ENCODE measurements at places on chromosomes 16 and 17.

- no peak for DNase-seq
Observed at GRCh38 chr17:81927152-81927652, 333 bp downstream of the MAFG start.

DNA sequence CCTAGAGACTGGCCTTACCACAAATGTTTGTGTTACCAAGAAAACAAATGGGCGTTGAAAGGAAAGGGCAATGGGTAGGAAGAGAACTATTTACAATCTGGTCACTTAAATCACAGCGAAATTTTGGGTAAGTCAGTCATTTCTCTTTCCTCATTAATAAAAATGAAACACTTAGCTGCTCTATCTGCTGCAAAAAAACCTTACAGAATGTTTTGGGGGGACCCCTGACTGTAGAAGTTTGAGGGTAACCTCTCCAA, 742 bp upstream of the NUTF2 start:
- no peak for DNase-seq

DNA sequence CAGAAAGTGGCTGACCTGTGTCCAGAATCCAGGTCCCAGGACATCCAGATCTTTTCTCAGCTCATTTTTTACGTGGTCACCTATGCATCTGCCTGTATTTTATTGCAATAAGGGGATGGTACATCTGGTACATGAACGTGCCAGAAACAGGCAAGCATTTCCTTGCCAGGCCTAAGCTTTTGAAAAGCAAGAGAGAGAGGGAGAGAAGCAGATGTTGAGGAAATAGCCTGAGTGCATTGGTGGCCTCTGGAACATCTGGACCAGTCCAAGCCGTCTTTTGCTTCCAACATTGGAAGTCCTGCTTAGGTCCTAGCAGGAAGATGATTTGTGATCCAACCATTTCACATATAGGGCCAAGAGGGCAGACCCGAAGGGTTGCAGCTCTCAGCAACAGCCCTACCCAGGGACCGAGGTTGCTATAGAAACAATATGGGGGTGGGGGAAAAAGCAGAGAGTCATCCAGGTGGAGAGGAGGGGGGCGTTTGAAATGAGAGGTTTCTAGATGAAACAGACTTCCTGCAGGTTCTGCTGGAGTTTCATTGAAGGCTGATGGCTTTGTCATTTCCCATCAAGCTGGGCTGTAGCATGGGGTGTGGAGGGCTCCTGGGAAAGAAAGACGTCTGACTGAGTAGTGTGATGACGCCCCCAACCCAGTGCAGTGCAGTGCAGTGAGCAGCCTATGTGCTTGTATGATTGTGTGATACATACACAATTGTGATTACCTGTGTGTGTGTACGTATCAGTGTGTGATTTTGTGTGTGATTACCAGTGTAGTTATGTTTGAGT, 61.6 kb downstream of the SHISA6 start:
- DNase-seq = no peak

DNA sequence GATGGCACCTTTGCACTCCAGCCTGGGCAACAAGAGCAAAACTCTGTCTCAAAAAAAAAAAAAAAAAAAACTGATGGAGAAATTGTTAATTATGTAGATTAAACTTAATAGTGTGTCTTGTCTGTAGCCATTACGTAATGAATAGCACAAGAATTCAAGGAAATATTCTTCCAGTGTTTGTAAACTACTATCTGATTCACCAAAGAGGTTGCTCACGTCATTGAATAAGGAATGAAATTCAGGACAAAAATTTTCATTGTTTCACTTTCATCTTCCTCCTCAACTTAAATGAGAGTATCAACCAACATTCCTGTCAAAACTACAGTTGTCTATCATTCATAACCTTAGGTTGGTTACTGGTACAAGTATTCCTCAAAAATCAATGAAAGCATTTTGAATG, 30.7 kb upstream of the MYO18A start:
- no peak for DNase-seq

GRCh38 chr17:75348386-75349012, 57.0 kb downstream of the GRB2 start:
- DNase-seq = no peak

- DNase-seq = no peak
Observed at GRCh38 chr16:81585785-81586184, 141.2 kb downstream of the CMIP start.

DNA sequence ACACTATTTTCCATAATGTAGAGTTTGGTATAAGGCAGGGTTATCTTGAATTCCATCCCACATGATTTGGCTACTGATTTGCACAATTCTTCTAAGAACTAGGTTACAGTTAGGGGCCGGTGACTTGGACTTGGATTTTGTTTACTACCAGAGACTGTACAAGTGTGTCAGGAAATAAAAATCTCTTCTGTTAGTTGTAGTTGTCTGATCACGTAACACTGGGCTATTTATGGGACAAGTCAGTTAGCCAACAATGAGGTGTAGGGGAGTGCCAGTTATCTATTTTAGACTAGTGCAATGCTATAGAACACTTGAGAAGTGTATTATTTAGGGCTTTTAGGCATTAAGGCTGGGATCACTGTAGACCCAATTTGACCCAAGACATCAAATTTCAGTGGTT, 39.7 kb upstream of the GHDC start:
- no peak for DNase-seq

DNA sequence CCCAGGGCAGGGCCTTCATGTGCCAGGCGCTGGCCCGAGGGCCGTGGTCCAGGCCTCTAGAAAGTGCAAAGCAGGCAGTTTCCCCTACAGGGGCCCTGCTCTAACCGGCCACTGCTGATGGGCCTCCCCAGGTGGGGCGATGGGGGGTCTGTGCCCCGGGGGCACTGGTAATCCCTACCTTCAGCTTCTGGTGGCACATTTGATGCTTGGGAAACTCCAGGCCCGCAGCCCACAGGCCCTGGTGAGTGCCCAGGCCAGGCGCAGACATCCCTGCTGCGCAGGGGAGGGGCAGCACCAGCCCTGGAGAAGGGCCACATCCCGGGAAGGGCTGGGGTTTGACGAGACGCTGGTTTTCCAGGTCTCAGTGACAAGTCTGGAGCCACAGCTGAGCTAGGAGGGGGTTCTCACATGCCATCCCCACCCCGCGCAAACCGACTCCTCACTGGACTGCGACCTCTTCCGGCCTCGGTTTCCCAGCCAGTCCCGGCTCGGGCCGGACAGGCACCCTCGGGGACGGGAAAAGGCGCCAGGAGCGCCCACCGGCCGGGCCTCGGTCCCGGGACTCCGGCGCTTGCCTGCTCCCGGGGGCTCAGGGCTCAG, 1.6 kb downstream of the DOC2B start:
- no peak for DNase-seq

DNA sequence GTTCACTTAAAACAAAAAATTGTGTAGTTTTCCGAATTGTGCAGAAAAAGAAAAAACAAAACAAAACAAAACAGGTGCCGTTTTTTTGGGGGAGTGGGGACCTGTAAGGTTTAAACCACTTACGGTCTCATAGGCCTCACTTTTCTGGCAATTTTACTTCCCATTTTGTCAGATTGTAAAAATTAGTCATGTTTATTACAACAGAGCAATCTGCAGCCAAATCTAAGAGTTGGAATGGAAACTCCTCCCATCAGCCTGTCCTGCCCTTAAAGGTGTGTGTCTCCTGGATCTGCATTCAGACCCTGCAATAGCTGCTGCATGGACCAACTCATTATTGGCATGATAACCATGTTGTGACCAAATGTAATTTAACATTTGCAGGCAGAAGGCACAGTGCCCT, 8.2 kb upstream of the SALL1 start:
- no peak for DNase-seq

- DNase-seq = peak; percentile 56
Observed at GRCh38 chr17:58513965-58514769, at the start of gene MTMR4. Gene MTMR4 (minus strand): TSS chr17:58514638. CDS start chr17:58514407, 231 bp downstream.

DNA sequence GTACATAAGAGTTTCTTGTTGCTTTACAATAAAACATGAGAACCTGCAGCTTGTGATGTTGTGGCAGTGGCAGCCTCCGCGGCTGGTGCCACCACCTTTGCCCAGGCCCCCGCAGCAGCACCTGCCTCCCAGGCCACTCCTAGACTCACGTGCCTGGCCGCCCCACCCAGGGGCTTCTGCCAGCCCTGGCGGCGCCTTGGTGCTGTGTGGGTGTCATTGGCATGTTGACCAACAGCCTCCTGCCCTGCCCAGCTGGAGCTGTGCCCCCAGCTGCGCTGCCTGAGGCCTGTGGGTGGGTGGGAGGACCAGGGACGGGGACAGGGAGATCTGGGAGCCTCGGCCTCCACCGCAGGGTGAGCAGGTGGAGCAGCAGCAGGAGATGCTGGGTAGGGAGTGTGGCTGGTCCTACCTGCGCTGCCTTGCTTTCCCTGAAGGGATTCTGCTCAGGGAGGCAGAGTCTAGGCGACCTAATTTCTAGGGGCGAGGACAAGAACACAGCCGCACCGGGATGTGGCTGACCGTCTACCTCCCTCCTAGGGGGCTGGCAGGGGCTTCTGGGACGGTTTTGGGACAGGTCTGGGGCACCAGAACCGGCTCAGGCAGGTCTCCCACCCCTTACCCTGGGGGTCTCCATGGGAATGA, 428 bp upstream of the DNASE1L2 start:
- DNase-seq = no peak

DNA sequence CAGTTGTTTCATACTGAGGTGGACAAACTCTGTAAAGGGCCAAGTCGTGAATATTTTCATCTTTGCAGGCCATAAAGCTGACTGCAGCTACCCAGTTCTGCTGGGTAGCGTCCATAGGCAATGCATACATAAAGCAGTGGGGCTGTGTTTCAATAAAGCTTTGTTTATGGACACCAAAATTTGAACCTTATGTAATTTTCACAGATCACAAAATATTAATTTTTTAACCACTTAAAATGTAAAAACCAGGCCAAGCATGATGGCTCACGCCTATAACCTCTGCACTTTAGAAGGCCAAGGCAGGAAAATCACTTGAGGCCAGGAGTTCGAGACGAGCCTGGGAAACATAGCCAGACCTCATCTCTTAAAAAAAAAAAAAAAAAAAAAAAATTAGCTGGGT, 148.0 kb downstream of the CCDC182 start:
- no peak for DNase-seq

GRCh38 chr16:23611936-23612335, 15.8 kb upstream of the NDUFAB1 start:
- DNase-seq = no peak

- no peak for DNase-seq
Observed at GRCh38 chr16:15041271-15042004, 14.4 kb downstream of the NTAN1 start.

DNA sequence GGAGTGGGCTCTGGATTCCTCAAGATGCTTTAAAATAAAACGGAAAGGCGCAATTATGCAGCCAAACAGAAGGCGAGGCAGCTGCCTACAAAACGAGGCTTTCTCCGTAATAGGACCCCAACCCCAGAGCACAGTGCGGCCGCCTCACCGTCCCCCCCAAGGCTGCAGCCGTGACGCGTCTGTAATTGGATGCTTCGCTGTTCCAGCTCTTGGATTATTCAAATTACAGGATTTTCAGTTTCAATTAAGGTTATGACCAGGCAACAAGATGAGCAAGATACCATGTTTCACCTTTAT, 37.3 kb upstream of the ABR start:
- DNase-seq = no peak

DNA sequence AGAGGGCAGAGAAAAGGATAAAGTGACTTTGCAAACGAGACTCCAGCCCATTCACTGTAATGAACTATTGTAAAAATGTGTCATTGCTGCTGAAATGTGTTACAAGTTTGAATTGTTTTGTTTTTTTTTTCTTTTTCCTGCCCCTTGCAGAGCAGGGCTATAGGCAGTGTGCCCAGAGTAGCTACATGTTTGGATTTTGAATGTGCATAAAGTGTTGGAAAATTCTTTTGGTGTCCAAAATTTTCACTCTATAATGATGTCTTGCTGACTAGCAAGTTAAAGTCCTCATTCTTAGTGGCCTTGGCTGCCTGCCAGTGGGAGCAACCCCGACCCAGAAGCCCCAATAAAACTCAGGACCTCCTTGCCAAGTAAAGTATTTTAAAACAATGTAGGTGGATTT, 66.5 kb downstream of the IGF2BP1 start:
- no peak for DNase-seq

- DNase-seq = no peak
Observed at GRCh38 chr16:13896543-13897182, 23.3 kb upstream of the ERCC4 start.

DNA sequence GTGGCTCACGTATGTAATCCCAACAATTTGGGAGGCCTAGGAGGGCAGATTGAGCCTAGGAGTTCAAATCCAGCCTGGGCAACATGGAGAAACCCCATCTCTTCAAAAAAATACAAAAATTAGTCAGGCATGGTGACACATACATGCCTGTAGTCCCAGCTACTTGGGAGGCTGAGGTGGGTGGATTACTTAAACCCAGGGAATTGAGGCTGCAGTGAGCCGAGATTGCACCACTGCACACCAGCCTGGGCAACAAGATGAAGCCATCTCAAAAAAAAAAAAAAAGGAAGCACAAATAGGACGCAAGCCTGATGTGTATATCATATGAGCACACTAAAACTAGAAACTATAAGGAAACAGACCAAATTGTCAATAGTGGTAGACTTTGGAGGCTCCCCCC, 17.1 kb upstream of the FLCN start:
- DNase-seq = no peak

DNA sequence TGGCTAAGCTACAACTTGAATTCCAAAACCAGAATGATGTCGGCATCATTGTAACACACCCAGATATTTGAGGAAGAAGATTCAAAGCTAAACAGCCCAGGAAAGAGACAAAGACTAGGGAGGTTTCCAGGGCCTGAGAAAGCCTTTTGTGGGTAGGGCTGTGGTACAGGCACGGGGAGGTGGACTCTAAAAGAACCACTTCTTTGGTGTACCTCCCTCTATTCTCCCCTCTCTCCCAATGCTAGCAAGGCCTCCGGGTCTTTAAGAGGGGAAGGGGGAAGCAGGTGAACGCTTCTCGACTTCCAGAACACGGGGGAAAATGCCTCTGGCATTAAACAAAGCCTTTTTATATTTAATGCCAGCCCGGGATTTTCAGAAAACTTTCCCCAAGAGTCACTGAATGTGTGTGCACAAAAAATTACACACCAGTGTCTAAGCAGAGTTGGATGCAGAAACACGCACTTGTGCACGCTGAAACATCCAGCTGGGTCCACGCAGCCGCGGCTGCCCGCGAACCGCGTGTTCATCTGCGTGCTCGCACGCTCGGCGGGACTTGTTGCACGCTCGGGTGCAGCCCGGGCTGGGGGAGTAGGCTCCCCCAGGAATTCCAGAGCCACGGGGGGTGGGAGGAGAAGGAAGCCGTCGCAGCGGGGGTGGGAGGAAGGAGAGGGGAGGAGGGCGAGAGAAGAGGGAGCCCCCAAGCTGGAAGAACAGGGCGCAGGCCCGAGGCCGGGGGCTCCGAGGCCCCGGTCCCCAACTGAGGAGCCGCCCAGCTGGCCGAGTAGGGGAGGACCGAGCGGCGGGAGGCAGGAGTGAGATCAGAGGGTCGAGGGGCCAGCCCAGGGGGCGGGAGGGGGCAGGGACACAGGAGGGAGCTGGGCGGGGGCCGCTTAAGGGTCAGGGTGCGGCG, 20.1 kb upstream of the ZNF423 start:
- no peak for DNase-seq

- DNase-seq = peak; percentile 57
Observed at GRCh38 chr17:5078106-5079028, at the start of gene ZFP3. Gene ZFP3 (plus strand): TSS chr17:5078467. CDS start chr17:5091505, 13,038 bp downstream.
